ENCODE measurements at places on chromosomes 3 and 15. TPM values are rescaled to one million over a fixed set of nuclear protein-coding genes. Genes with fewer than 3 reads are reported as not detected.

DNA sequence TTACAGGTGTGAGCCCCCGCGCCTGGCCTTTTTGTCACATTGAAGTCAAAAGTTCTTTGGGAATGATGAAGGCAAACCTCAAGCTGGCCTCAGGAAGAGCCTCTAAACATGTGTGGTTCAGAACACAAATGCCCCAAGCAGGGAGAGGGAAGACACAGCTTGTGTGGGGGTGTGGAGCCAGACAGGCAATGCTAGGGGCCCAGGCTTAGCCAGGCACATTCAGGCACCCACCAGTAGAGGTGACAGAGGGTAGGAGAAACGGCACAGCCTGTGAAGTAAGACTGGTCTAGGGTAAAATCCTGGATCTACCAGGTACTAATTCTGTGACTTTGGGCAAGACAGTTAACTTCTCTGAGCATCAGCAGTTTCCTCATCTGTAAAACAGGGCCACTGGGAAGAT is 3.5 kb downstream of the HDC start:
- no peak for DNase-seq

DNA sequence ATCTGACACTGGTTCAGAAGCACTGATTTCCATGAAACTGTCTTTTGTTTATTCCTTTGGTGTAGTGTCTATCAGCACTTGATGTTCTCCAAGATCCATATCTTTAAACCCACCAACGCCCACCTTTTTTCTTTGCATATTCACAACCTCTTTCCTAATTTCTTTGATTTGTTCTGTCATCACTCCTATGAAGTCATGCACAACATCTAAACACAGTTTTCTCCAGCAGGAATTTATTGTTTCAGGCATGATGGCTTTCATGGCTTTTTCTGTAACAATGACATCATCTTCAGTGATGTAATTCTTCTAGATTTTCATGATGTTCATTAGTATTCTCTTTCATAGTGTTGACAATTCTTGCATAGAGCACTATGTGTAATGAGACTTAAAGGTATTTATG is 219.6 kb upstream of the POU1F1 start:
- no peak for DNase-seq

GRCh38 chr3:118761291-118761606 is 273.4 kb downstream of the IGSF11 start:
- DNase-seq = no peak

- no peak for DNase-seq
Observed at GRCh38 chr3:160980740-160981139, 124.4 kb downstream of the B3GALNT1 start.

DNA sequence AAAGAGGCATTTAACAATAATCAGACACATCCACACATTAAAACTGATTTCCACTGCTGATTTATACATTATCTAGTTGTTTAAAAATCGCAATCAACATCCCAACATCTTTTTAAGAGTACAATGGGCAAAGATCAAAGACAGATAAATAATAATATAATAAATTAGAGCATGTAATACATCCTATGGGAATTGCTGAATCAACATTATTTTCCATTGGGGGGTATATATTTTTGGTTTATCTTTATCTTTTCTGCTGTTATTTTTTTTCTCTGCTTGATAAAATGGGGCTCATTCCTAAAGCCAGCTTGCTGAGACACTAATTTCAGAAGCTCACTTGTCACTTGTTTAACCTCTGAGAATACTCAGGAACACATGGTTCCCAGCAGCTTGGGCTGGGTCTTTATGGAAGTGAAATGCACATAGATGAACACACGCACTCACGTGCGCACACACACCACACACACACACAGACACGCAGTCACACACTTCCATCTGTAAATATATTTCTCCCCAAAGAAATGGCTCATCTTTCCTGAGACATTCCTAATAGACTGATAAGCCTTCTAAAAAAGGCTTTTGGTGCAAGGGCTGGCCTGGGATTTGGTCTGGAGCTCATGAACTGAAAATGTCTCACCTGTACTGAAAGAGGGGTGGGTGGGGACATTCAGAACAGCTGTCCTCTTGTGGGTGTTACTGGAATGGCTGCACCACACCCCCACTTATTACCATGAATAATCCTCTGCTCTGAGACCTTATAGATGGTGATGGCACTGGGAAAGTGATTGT is 3.5 kb upstream of the PPIB start:
- no peak for DNase-seq

DNA sequence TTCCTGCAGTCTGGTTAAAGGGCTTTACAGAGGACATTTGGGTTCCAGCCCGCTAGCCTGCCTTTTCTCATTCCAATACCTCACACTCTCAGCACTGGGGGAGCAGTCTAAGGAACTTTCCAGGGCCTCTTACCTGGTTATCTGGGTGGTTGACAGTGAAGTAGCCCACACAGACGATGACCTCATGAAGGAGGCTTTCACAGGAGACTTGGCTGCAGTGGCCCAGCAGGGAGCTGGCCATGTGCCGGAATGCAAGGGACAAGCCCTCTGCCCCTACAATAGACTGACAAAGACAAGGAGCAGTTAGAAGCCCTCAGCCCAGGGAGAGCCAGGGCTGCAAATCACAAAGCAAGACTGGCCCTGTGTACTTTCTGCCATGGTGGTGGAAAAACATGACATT is 39.5 kb downstream of the ISL2 start:
- no peak for DNase-seq

GPX1 gene
- polyA plus RNA-seq = 114 TPM

- DNase-seq = no peak
Observed at GRCh38 chr3:115843206-115843605, 219.9 kb downstream of the GAP43 start.

- no peak for DNase-seq
Observed at GRCh38 chr15:55990516-55990915, 2.9 kb downstream of the NEDD4 start.

DNA sequence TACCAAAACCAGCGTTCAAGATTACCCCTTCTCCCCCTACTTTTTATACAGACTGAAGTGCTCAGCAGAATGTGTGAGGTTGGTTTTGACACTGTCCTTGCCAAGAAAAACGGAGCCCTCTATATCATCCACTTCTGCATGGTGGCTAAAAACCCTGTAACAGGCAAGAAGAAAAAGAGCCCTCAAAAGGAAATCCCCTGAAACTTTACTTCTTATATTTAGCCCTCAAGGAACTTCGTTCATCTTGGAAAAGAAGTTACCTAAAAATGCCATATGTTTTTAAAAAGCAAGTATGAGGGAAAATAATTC is 473.6 kb downstream of the FOXP1 start:
- DNase-seq = no peak

DNA sequence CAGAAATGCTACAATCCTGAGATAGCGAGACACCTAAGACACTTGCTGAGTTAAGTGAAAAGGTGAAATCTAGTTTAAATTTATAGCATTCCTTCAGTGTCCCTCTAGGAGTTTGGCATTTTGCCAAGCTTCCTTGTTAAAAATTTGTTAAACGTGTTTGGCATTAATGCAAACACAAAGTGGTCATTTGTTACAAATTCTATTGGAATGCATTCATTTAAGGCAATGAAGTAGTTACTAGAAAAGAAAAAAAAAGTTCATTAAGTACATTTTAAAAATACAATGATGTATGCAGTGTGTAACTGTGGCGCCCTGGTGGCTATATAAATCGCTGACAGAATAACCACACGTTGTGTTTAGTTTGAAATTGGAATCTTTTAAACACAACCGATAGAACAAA is 31.3 kb upstream of the WNT5A start:
- DNase-seq = no peak

GRCh38 chr3:141386126-141386488 is 17.8 kb downstream of the ZBTB38 start:
- DNase-seq = no peak

ITIH1 gene
- not detected for polyA plus RNA-seq
